ENCODE measurements at places on chromosomes 2 and 18.

DNA sequence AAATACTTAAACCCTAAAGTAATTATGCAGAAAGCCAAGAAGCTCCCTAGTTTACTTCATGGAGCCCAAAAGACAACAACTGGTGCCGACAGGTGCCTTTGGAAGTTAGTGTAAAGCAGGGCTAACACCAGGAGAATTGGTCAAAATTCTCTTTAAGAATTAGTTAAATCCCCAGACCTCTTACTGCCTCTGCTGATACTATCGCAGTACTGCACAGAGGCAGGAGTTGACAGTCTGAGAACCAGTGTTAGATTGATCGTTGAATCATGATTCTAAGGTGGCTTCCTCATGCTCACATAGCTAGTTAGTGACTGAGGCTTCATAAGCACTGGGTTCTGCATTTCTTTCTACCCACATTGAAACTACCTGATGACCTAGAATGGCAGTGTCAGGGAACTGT lies 445.0 kb downstream of the XIRP2 start:
- DNase-seq = no peak

- DNase-seq = no peak
Observed at GRCh38 chr2:148455791-148456190, 188.8 kb upstream of the EPC2 start.

- no peak for DNase-seq
Observed at GRCh38 chr2:223819891-223820290, 17.5 kb downstream of the AP1S3 start.

DNA sequence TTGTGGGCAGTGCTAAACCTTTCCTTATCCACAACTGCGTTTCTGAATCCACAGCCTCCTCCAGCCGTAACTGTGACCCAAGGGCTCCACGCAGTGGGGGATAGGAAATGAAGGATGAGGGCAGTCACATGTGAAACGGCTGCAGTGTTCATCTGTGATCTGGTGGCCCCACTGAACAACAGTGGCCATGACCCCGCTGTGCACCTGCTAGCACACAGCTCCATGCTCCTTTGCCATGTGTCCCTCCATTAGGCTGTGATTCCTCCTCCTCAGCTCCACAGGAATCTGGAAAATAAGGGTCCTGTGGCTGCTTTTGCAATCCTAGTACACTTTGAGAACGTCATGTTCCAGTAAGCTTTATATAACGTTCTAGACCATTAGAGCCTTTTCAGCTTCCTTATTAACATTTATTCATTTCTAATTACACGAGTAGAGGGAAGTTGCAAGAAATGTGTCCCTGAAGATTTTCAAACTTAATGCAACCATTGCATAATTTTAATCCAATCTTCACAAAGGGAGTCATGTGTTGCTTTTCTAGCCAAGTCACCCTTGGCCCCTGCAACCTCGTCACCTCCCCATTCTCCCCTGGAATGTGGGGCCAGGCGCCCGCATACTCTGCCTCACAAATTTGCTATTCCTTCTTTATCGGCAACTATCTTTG lies 7.1 kb upstream of the NAPG start:
- no peak for DNase-seq

DNA sequence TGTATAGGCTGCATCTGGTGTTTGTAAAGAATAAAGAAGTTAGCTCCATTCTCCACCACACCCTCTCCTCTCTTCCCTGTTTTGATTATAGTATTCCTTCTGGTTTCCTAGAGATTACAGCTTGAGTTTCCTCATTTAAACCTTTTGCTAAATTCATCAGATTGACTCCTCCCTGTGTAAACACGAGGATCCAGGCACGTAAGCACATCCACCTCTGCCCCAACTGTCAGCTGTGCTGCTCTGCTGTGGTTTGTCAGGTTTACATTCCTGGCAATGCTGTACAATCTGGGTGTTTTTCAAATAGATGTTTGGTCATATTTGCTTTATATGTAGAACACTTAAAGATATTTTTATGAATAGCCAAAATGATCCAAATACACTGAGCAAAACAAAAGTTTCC lies 302.8 kb downstream of the PTGR3 start:
- no peak for DNase-seq

GRCh38 chr18:60372132-60372531 lies 443 bp downstream of the MC4R start:
- DNase-seq = no peak

DNA sequence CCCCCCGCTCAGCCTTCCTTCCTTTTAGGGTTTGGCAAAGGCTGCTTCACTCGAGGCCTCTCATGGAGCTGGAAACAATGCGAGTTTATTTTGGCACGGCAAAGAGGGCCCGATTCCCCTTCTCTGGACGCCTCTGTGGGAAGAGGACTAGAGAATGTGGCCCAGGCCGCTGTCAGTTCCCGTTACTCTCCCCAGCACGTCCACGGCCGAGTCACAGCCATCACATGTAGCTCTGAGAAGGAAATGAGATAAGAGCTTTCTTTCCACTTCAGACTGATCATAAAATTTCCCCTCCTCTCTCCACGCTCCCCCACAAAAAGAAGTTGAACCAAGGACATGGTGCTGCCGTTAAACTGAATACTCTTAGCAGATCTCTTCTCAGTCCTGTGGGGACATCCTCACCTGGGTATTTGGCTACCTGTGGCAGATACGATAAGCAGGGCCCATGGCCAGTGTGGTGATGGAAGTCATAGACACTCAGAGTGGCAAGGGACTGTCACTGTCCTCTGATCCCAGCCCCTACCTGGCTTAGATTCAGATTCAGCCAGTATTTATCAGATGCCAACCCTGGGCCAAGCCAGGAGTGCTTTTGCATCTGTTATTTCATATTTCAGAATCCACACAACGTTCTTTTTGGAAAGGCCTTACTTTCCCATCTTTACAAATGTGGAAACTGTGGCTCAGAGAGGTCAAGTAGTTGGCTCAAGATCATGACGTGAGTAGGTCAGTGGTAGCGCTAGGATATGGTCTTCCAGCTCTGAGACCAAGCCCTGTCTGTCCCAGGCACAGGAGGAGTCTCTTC lies 101.2 kb downstream of the MCFD2 start:
- no peak for DNase-seq

Measured in cerebellar cortex (tissue), 1 donor.